ENCODE measurements at places on chromosomes 7 and 10.

- DNase-seq: peak; percentile 90
Observed at GRCh38 chr7:81845744-81846241, 75.9 kb upstream of the HGF start.

GRCh38 chr7:81210137-81211064, 291.6 kb upstream of the SEMA3C start:
- DNase-seq: no peak

- DNase-seq: no peak
Observed at GRCh38 chr7:16794986-16795385, 9.8 kb downstream of the AGR2 start.

- DNase-seq: no peak
Observed at GRCh38 chr7:12839508-12840153, 152.2 kb downstream of the ARL4A start.

DNA sequence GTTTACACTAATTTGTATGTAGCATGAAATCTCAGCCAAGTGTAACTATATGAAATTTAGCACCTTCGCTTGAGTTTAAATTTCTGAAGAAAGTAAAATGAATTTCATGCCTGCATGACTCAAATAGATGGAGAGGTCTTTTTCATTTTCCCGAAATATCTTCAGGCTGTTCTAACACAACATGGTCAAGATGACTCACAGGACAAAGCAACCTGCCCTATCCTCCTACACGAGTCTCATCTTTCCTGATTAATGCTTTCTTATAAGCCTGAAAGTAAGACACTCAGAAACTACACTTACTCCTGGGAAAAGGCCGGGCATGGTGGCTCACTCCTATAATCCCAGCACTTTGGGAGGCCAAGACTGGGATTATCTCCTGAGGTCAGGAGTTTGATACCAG, 41.2 kb downstream of the CH25H start:
- no peak for DNase-seq

DNA sequence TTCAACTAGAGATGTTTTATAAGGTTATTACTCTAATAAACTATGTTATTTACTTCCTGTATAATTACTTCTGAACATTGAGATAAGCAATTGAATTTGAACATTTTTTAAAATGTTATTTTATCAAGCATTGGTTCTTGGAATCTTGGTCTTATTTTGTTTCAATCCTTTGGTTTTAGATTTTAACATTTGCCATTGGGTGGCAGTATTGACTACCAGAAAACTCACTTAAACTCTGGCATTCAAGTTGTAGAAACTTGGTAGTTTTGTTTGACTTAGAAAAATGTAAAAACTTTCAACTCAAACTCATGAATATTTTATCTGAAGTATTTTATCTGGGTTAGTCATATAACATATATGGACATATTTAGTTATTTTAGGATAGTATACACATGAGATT, 48.1 kb downstream of the ATRNL1 start:
- peak; percentile 33 for DNase-seq

GRCh38 chr10:95462740-95463667, 98.2 kb downstream of the SORBS1 start:
- DNase-seq: no peak

GRCh38 chr7:3791327-3791726, 490.3 kb downstream of the SDK1 start:
- DNase-seq: no peak

DNA sequence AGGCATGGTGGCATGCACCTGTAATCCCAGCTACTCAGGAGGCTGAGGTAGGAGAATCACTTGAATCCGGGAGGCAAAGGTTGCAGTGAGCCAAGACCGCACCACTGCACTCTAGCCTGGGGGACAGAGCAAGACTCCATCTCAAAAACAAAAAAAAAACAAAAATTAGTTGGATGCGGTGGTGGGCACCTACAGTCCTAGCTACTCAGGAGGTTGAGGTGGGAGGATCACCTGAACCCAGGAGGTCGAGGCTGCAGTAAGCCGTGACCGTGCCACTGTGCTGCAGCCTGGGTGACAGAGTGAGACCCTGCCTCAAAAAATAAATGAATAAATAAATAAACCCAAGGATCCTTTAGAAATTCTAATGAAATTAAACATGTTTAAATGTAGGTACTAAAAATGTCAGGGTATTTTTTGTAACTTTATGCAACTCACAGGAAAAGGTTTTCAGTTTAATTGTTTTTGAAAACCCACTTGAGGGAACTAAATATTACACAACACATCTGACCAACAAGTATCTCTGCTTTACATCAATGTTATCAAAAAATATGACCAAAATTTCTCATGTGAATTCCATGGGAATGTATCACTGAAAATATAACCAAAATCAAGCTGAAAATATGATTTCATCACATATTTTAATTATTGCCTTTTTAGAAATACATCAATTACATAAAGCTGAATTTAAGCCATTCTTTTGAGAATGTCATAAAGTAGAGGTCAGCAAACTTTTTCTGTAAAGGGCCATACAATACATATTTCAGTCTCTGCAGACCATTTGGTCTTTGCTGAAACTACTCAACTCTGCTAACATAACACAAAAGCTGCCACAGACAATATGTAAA, 23.9 kb downstream of the UPF2 start:
- DNase-seq: no peak

DNA sequence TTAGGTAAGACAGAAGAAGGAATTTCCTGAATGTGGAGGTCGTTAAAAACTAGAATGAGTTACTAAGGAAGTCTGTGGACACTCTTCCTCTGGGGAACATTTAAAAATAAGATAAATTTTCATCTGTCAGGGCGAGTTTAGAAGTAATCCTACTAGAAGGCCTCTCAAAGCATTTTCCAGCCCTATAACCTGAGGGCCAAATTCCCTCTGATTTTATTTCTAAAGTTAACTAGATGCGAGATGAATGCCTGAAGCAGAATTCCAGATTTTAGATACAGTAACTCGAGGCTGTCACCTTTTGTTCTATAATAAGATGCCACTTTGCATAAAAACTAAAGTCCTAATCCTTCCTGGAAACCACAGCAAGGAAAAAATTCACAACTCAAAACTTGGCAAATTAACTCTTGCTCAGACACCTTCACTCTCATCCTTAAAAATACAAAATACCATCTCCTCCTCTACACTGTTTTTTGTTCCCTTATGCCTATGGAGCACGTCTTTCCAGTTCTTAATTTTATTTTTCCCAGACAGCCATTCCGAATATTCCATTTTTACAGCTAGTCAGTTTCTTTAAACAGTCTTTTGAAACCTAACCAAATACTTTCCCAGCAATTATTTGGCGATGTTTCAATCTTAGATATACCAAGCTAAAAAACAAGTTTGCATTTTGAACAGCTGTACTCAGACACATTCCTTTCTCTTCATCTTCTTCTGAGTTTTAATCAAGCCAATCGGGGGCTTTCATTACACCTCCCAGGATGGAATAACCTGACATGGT, 420.7 kb upstream of the NFE2L3 start:
- DNase-seq: no peak

- DNase-seq: no peak
Observed at GRCh38 chr10:118840776-118841468, 86.2 kb upstream of the CACUL1 start.

- DNase-seq: no peak
Observed at GRCh38 chr7:97269741-97270140, 152.2 kb downstream of the SDHAF3 start.

DNA sequence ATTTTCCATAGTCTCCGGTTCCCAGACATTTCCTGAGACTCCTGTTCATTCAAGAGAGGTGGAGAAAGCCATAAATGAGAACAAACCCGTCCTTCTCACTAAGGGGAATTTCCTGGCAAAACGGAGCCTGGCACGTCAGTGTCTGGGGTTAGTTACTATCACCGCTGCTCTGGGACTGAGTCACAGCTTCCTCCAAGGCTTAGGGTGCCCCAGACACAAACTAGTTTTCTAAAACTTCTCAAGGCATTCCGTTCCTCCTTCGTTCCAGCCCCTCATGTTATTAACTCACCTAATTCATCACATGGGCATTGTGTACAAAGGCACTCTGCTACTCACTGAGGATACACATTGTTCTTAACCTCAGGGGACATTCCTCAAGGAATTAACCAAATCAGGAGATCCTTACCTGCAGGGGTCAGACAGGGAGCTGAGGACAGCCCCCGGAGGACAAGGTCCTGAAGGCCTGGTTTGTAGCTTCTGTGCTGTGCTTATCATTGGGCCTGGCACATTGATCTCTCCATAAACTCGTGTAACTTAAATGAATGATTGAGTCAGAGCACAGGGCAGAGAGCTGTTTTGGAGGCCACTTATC, 103.0 kb upstream of the KLF6 start:
- DNase-seq: no peak

- DNase-seq: no peak
Observed at GRCh38 chr7:142420554-142421362, 162.9 kb upstream of the PRSS58 start.

DNA sequence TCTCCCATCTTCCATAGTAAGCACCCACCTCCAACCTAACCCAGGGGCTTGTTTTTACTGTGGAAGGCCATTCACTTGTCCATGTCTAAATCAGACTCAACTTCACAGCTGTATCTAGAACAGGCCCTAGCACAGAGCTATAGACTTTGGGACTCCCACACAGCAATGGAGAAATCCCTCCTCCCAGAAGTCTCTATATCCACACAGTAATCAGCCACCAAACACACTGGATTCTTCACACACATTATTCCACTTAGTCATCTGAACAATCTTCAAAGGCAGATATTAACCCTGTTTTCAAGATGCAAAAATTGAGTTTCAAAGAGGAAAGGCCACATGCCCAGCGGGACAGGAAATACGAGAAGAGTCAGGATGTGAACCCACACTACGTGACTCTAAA, 81.8 kb downstream of the MALSU1 start:
- DNase-seq: no peak

DNA sequence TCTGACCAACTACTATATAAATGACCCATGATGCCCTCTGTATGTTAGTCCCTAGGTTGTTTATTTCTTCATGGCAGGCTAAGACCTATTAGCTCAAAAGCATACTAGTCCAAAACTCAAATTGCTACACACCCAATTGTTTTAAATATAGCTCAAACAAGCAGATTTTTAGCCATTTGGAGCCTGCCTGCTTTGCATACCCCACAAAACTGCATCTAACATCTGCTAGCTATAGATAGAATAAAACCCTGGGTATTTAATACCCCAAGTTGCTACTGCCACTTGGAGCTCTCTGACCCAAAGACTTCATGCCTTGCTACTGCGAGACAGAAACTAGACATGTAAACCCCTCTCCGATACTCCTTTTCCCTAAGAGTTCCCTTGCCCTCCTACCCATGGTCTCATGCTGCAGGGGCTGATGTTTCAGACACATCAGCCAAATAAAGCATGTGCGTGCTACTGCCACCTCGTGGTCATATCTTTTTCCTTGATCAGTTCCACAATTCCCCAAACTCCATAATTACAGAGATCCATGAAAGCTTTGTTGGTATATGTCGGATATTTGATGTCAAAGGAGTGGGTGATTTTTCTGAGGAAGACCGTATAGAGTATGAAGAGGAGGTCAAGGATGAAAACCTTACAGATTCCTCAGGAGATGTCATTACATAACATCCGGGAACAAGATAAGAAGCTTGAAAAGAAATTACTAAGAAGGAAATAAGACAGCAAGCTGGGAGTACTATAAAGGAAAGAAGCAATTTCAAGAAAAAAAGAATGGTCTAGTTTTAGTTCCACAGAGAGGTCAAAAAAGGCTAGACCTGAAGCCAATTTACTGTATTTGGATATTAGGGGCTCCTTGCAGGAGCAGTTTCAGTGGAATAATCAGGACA, 386.6 kb downstream of the SH2D4B start:
- peak; percentile 46 for DNase-seq

DNA sequence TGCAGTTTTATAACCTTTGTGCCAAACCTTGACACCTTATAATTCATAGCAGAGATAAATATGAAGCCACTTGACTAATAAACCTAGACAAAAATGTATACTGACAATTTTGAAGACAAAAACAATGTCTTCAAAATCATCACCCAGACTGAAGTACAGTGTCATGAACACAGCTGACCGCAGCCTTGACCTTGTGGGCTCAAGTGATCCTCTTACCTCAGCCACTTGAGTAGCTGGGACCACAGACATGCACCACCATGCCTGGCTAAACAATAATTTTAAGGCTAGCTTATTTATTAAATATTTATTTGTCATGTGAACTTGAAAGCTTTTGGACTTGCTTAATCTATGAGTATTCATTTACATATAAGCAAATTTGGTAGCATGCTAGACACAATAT, 24.3 kb downstream of the IL6 start:
- DNase-seq: no peak

DNA sequence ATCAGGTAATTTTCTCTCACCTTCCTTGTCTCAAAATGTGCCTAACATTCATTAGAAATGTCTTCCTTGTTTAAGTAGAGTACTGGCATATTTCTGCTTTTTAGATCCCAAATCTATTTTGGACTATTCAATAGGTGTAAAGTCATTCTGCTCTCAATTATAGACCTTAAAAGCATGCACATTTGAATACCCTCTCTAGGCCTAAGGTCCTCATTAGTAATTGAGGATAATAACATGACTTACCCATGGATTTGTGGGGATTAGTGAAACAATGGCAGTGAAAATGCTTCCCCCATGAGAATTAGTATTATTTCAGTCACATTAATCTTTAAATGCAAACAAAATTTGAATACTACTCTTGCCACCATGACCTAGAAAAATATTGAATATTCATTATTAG, 1073.0 kb upstream of the CELF2 start:
- no peak for DNase-seq

GRCh38 chr7:132654150-132654549, 77.9 kb upstream of the PLXNA4 start:
- peak; percentile 75 for DNase-seq

- no peak for DNase-seq
Observed at GRCh38 chr7:23347682-23348180, 48.6 kb downstream of the MALSU1 start.

DNA sequence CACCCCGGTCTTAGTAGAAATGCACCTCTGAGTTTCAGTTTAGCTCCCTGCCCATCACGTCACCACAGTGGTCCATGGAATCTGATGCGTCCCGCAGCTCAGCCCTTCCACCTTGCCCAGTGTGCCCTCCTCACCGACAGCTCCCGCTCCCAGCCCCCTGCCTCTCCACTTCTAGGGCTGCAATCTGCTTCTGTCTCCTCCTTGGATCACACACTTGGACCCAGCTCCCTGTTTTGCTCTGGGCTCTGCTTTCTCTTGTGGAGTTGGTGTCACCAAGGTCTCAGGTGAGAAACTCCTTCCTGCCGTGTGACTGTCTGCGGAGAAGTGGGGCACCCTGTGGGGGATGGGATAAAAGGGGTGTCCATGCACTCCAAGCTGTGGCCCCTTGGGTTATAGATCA, 37.9 kb downstream of the GPR26 start:
- DNase-seq: no peak

DNA sequence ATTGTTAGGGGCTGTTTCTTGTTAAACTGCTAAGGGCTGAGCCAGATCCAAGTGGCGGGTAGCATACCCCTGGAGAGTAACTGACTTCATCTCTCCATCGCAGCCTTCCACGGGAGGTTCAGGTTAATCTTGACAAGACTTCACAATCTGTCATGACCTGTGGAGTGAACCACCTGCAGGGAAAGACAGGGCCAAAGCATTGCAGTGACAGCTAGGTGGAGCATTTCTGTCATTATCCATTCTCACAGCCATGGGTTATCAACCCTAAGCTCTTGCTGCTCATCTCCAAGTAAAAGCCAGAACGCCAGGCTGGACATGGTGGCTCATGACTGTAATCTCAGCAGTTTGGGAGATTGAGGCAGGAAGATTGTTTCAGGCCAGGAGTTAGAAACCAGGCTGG, 17.2 kb downstream of the ABCC2 start:
- no peak for DNase-seq
